ENCODE measurements at places on chromosomes 2 and 18. TPM values are rescaled to one million over a fixed set of nuclear protein-coding genes. Genes with fewer than 3 reads are reported as not detected.
A peak's percentile ranks its signal among the peaks of the same experiment; 100 is the strongest.

Gene KCNK3
- total RNA-seq, result 11.1 TPM

Gene FSHR
- 13.6 TPM for total RNA-seq

Gene ANKRD39
- 21.2 TPM for total RNA-seq

Gene PJVK
- 4.7 TPM for total RNA-seq

Gene EVA1A
- 9.7 TPM for total RNA-seq

Gene DSG4
- 0.05 TPM for total RNA-seq

Gene RUFY4
- 0.27 TPM for total RNA-seq

DNA sequence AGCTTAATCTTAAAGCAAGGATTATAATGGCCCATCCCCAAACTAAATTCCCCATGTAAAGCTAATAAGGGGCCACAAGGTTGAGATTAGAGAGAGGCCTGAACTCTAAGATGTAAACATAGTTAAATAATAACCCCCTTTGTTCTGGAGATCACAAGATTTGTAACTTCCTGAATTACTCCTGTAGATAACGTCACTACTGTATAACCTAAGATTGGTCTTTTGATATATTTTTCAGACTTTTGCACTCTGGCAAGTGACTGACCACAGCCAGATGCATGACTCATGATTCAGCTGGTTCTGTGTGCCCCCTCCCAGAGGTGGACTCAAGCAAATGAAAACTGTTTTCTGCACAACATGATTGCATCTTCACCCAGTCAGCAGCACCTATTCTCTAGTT is 686.0 kb upstream of the DDX18 start:
- DNase-seq, result no peak

- no peak for DNase-seq
Observed at GRCh38 chr2:219081701-219082331, 21.1 kb upstream of the IHH start.

DNA sequence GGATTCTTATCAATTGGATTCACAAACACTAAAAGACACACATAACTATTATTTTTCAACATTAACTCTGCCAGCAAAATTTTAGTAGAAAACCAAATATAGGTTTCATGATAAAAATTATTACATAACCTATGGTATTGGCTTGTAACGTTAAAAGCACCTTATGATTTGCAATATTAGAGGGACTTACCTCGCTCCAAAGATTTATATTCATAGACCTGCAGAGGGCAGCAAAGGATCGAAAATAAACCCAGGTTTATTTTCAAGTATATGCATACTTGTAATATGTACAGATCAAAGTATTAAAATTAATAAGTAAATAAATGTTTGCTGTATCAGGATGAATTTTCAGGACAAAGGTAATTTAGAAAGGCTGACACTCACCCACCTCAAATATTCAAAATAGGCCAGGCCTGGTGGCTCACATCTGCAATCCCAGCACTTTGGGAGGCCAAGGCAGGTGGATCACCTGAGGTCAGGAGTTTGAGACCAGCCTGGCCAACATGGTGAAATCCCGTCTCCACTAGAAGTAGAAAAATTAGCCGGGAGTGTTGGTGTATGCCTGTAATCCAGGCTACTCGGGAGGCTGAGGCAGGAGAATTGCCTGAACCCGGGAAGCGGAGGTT is 45.3 kb downstream of the LRPPRC start:
- peak; percentile 12 for DNase-seq

GRCh38 chr18:6609666-6610264 is 119.8 kb upstream of the ARHGAP28 start:
- no peak for DNase-seq

DNA sequence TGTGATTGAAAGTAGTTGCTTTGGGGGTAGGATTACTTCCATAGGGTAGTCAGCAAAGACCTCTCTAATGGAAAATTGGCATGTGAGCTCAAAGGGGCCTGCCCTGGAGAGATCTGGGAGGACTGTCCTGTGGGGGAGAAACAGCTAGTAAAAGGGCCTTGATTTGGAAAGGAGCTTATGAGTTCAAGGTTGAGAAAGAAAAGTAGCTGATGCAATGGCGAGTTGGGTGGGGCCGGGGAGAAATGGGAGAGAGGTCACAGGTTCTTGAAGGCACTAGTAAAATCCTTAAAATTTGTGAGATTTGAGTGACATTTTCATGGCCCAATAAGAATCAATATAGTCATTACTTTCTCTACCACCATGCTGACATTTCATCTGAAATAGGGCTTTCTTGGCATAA is 82.0 kb upstream of the CCDC195 start:
- no peak for DNase-seq

- no peak for DNase-seq
Observed at GRCh38 chr18:64372850-64373249, 224.0 kb upstream of the LINC00305 start.

DNA sequence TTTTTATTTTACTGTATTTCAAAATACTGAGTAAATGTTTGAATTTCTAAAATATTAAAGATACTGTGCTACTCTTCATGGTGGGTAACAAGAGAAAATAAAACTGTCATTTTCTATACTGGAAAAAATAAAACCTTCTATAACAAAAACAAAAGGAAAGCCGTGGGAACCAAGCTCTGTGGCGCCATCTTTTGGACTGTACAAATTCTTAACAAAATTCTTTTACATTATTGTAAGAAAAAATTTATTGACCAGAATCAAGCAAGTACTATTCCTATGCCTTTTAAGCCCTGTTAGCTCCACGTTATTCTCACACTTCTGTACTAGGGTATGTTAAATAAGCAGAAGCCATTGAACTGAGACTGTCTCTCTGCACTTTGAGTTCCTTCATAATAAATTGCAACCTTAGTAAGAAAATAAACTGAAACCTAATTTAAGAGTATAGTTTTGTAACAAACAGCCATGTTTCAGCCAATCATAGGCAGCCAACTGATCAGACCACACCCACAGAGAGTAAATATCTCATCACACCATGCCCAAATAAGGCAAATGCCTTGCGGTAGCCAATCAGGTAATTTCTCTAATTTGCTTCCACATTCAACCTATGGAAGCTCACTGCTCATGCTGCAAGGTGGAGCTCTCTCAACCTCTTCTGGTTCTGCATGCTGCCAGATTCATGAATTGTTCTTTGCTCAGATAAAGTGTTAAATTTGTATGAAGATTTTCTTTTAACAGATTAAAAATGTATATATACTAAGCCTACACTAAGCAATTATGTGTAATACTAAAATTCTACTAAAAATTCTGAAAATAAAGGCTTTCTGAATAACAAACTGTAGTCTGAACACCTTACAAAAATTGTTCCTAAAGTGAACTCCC is 42.2 kb downstream of the HIBCH start:
- DNase-seq, result no peak

GRCh38 chr2:25340181-25340921 is 1.4 kb downstream of the DNMT3A start:
- no peak for DNase-seq

DNA sequence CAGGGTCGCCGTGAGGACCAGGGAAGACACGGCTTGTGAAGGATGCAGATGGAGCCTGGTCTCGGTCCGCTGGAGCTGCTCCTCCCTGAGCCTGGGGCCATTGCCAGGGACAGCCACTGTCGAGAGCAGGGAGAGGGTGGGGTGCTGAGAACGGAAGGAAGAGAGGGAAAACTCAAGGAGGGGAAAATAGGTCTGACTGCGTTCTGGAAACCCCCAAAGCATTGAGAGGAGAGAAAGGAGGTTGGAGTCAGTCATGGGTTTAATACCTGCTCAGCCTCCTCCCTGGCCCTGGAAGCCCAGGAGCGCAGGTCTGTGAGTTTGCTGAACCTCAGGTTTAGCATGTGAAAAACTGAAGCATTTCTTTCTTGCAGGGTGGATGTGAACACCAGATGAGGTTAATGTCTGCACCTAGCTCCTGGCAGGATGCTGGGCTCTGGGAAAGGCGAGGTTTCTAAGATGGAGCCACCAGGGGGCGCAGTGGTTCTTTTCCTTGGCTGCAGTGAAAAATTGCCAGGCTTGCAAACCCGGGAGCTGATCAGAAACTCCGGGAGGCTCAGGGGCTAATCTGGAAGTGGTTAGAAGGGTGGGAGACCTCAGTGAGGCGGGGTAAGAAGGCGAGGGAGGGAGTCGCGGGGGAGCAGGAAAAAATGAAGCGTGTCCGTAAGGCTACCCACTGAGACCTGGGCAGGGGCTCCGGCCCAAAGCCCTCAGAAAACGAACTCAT is 33.6 kb upstream of the RNF149 start:
- DNase-seq, result peak; percentile 51

DNA sequence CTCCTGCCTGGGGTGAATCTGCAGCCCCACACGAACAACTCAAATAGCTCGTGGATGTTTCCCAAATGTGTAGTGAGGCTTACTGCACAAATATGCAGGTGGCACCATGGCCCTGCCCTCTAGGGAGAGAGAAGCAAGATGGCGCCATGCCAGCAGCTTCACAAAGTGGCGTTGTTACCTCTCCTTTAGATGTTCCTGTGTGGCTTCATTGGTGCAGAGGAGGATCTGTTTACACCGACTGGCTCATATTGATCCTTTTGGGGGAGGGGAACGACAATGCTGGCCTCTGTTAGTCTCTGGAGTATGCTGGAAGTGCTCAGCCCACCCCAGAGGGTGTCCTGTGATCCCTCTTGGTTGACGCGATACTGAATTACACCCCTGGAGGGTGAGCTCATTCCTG is 99.5 kb upstream of the GATA6 start:
- no peak for DNase-seq

- DNase-seq, result no peak
Observed at GRCh38 chr2:230330725-230331124, 3.7 kb downstream of the SP140L start.

GRCh38 chr18:26438980-26439379 is 109.4 kb downstream of the KCTD1 start:
- DNase-seq, result no peak
